ENCODE measurements at places on chromosomes 4 and X.
A peak's percentile ranks its signal among the peaks of the same experiment; 100 is the strongest.

DNA sequence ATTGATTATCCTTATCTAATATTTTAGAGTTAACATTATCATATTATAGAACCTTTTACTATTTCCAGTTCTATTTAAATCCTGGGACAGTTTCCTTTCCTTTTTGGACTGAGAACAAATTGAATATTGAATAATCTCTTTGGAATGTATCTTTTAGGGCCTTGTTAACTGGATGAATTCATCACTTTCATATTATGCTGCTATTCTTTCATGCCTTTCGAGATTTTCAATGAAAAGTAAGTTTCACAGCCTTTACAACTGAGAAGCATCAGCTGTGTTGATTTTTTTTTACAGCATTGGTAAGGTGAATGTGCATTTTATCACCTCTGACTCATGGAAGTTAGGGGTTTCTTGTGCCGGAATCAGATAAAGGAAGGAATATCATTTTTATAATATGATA lies 39.6 kb downstream of the PDLIM5 start:
- DNase-seq, result no peak

DNA sequence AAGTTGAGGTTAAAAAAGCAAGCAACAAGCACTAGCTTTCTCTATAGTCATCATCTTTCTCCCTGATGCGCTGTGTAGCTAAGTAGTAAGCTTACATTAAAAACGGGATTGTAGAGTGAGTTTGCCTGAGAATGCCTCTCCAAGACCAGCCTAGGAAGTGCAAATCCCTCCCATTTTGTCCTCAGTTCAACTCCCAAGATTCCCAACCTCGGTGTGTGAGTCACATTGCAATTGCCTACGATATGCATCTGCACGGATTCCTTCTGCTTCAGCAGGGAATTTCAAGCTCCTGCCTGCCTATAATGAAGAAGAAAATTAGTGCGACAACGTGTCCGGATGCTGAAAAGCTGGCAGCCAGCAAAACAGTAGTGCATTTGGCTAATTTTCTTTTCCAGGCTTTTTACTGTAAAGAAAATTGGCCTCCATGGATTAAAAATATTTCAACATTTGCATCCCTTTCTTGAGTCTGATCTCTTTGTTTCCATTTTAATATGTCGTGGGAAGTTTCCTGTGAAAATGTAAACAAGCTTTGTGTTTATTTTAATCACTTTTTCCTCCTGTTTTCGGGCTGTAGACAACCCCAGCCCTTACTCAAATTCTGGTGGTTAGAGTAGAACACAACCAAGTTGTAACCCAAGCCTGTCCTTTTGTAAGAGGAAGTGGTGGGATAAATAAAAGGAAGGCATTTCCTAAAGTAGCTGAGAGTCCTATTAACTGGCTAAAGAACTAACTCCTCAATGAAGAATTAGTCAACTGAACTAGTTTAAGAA lies 58.4 kb upstream of the TET2 start:
- DNase-seq, result no peak

DNA sequence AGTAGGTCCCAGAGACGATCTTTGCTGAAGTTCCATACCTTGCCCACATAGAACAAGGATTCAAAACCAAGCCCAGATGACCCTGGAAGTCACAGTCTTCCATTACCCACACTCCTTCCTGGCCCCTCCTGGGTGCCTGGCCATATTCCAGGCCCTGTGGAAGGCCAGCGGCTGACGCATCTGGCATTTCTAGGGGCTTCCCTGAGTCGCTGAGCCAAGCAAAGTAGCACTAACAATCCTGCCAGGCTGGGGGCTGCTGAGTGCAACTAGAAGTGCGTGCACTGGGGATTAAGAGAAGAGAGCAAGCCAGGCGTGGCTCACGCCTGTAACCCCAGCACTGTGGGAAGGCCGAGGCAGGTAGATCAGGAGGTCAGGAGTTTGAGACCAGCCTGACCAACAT lies 175.2 kb upstream of the CPEB2 start:
- no peak for DNase-seq

GRCh38 chrX:50067435-50068284 lies 133.1 kb downstream of the AKAP4 start:
- no peak for DNase-seq

DNA sequence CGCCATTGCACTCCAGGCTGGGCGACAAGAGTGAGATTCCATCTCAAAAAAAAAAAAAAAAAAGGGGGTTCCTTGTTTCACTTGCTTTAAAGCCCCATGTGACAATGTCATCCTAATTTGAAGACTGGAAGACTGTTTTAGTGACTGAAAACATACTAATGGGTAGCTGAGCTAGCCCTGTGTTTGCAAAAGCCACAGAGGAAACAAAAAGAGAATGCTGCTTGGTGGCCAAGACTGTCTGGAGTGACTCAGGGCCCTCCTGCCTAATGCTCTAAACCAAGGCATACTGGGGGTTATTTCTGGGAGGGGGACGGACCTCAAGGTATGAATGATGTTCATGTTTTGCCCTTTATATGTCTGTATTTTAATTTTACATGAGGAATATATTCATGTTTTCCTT lies 16.0 kb downstream of the HPSE start:
- DNase-seq, result no peak

GRCh38 chrX:50721764-50722521 lies 92.1 kb downstream of the SHROOM4 start:
- DNase-seq, result no peak

- no peak for DNase-seq
These were observed 202.7 kb downstream of the NR3C2 start for GRCh38 chr4:148239494-148239985.

GRCh38 chr4:183905593-183906488 lies 734 bp downstream of the STOX2 start:
- peak; percentile 12 for DNase-seq

DNA sequence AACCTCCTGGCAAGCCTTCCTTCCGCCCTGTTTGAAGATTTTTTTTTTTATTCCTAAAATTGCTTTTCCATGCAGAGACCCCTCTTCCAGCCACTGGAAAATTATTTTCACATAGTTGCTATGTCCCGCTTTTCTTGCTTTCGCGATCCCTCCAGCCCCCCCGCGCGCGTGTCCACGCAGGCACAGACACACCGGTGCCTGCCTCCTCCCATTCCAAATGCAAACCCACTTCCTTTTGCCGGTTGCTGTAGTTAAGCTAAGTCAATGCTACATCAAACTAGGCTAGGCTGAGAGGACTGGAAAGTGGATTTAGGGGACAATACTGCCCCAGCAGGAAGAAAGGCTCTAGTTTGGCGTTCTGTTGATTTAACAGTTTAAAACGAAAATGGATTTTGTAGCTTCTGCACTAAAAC lies 111.0 kb downstream of the DHX15 start:
- DNase-seq, result peak; percentile 9

DNA sequence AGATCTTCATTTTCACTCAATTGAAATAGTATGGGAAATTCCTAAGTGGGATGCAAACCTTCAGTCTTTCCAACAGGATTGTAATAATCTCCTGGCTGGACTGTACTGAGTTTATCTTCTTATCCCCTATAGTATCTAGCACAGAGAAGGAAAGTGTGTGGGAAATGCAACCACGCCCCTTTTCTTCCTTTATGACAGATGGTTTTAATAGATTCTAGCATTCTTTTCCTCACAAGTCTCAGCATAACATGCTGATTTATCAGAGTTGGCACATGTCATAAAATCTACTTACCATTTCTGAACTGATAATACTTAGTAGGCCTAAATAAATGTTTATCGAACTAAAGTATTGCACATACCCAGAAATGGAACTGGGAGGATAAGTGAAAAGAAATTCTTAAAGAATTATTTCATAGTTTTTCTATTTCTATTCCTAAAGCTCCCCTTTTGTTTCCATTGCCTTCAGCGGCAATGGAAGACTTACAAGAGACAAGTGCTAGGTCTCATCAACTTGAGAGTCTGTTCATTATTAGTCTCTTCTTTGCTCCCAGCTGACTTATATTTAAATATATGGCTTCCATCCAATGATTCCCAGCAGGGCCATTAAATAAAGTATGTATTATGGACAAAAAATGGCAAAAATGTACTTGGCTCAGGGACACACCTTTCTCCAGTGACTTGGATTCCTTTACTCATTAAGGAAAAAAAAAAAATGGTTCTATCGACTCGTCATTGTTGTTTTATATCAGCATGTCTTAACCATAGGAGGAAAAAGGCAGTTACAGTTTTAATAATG lies 484.5 kb downstream of the IL1RAPL1 start:
- DNase-seq, result no peak

DNA sequence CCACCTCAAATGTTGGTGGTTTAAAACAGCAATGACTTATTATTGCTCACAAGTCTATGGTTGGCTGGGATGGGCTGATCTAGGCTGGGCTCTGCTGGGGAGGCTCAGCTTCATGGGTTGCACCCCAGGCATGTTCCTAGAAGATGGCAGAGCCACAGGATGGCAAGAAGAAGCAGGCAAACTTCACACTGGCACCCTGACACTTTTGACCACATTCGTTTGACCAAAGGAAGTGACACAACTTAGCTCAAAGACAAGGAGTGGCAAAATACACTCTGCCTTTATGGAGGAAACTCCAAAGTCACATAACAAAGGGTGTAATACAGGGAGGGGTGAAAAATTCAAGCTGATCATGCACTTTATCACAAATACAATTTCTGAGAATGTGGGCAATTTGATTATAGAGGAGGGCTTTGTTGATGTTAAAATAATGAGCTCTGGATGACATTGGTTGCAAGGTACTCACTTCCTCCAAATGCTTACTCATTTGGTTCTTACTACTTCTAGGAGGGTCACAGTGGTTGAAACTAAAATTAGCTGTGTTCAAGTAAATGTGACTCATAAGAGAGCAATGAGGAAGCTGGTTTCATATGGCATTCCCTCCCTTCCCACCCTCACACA lies 249.2 kb upstream of the RPS6KA3 start:
- peak; percentile 37 for DNase-seq

DNA sequence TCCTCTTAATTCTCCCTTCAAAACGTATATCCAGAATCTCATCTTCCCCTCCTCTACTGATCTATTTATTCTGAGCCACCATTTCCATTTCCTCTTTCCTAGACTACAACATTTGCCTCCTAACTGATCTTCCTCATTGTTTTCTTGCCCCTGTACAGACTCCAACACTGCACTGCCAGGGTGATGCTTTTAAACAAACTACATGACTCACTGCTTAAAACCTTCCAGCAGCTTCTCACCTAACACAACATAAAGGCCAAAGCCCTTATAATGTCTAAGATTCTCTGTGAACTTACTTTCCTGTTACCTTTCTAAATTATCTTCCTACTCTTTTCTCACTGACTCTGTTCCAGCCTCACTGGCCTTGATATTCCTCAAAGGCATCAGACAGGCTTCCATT lies 161.0 kb upstream of the HS3ST1 start:
- no peak for DNase-seq

- DNase-seq, result no peak
These were observed 35.9 kb downstream of the ANTXR2 start for GRCh38 chr4:80036949-80037685.

Data from activated CD4-positive, alpha-beta memory T cell treated with anti-CD3 and anti-CD28 coated beads for 36 hours (primary cell).